Cardiac septum (tissue), 1 donor: ENCODE measurements at places on chromosomes 16 and 17. TPM values are rescaled to one million over a fixed set of nuclear protein-coding genes. Genes with fewer than 3 reads are reported as not detected.

The TEN1 gene
- total RNA-seq: 9.6 TPM

The FOXN1 gene
- total RNA-seq: not detected

The USP43 gene
- not detected for total RNA-seq

- DNase-seq: no peak
Observed at GRCh38 chr16:27748868-27749546, 199.1 kb downstream of the KATNIP start.

GRCh38 chr16:9380221-9380620, 288.8 kb downstream of the HAPSTR1 start:
- DNase-seq: no peak

GRCh38 chr16:67173808-67174705, 3.7 kb downstream of the NOL3 start:
- peak; percentile 92 for DNase-seq

- DNase-seq: no peak
Observed at GRCh38 chr17:57566721-57567120, 178.4 kb downstream of the CCDC182 start.

- peak; percentile 95 for DNase-seq
Observed at GRCh38 chr17:2058586-2059546, 4.0 kb downstream of the HIC1 start.

GRCh38 chr17:68867759-68868516, 87.3 kb downstream of the ABCA8 start:
- DNase-seq: no peak

- DNase-seq: no peak
Observed at GRCh38 chr16:73738266-73738665, 558.3 kb upstream of the PSMD7 start.

DNA sequence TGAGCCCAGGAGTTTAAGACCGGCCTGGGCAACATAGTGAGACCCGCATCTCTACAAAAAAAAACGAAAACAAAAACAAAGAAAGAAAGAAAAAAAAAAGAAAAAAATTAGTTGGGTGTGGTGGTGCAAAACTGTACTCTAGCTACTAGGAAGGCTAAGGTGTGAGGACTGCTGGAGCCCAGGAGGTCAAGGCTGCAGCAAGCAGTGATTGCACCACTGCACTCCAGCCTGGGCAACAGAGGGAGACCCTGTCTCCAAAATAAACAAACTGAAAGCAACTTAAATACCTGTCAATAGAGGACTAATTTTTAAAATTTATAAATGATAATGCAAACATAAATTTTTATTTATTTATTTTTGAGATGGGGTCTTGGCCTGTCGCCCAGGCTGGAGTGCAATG, 17.3 kb downstream of the ATP2A1 start:
- no peak for DNase-seq

DNA sequence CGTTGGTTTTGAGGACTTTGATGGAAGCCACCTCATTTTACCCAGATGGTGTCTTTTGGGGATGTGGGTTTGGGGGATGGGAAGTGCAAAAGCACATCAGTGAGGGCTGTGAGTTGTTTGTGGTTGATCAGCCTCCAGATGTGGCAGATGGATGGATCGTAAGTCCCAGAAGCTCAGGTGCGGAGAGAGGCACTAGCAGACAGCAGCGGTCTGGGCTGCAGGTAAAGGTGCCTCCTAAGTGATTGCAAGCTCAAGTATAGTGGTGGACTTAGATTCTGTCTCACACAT, 18.0 kb downstream of the HS3ST3B1 start:
- DNase-seq: no peak

DNA sequence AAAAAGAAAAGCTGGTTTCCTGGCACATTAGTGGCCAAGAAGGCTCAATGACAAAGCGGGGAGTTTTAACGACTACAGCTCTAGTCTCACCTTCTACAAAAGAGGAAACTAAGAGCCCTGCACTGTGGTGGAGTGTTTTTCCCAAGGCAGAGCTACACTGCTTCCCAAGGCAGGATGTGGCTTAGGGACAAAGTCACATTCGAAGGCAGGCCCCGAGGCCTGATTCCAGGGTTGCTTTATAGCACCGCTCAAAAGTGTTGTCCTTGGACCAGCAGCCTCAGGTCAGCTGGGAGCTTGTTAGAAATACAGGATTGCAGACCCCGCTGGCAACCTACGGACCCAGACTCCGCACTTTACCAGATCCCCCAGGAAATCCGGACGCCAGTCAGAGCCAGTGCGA, 23.8 kb downstream of the TMEM92 start:
- no peak for DNase-seq

- DNase-seq: no peak
Observed at GRCh38 chr17:76820561-76820960, 47.6 kb upstream of the MGAT5B start.
